ENCODE measurements at places on chromosomes 3 and 15. TPM values are rescaled to one million over a fixed set of nuclear protein-coding genes. Genes with fewer than 3 reads are reported as not detected.

ANKRD28 gene
- 25.7 TPM for total RNA-seq

PTX3 gene
- 1.5 TPM for total RNA-seq

GRCh38 chr15:86558252-86558651 lies 478.6 kb downstream of the AGBL1 start:
- no peak for DNase-seq

DNA sequence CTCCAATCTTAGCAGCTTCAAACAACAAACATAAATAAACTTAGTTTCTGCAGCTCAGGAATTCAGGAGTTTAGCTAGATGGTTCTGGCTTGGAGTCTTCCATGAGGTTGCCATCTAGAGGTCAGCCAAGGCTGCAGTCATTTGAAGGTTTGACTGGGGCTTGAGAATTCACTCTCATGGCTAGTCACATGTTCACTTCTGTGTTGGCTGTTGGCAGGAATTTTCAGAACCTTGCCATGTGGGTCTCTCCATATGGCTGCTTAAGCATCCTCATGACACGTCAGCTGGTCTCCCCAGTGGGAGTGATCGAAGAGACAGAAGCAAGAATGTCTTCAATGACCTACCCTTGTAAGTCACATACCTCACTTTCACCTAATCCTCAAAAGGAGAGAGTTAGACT lies 269.2 kb upstream of the CNTN3 start:
- DNase-seq = no peak

DNA sequence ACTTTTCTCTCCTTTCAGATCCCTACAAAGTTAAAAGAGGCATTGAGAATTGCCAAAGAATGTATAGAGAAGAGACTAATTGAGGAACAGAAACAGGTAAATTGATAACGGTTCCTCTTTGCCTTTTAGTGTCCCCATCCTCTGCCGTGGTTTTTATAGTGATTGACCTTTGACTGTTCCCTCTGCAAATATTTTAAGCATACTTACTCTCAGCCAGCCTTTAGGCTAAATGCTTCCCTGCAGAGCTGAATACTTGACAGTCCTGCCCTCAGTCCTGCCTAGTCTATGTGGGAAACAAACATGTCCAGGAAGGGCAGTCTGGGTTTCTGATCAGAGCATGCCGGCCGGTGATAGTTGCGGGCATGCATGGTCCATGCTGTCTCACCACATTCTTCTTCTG lies 24.7 kb downstream of the PDHB start:
- DNase-seq = no peak

DNA sequence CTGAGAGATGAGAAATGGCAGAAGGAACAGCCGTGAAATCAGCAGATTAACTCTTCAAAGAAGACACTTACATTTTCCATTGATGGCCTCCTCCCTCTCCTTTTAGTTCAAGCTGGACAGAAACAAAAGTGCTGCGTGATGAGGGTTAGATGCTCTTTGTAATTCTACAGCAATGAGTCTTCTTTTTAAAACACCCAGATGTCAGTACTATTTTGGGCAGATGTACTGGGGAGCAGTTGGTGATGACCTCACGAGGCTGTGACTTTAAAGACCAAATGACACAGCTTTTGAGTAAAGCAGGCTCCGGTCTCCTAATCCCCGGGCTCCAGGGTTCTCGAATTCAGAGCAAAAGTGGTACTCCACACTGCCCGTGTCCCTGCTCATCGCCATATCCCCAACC lies 198.2 kb downstream of the SLCO3A1 start:
- DNase-seq = no peak

GRCh38 chr3:141228395-141228794 lies 3.2 kb upstream of the PXYLP1 start:
- DNase-seq = no peak

- DNase-seq = peak; percentile 57
These were observed 57.7 kb downstream of the IQSEC1 start for GRCh38 chr3:13015286-13016082.

- DNase-seq = no peak
These were observed 38.1 kb upstream of the NR2C2 start for GRCh38 chr3:14909250-14909649.

DNA sequence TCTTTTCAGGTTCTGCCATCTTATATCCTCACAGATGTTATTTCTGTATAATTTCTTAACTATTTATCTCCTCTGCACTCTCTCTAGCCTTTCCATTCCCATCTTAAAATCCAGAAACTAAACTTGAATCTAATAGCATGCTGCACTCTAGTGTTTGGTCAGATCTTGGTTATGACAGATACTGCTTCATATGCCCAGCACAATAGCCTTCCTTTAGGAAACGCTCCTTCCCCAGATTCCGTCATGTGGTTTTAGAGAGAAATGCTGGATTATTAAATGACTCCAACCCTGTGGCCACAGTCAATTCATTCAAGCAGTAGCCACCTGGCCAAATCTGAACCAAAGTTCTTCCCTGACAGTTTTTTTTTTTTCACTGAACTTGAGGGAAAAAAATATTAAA lies 19.4 kb downstream of the RASGRP1 start:
- DNase-seq = no peak

- DNase-seq = no peak
These were observed 367.0 kb downstream of the TIGIT start for GRCh38 chr3:114660808-114661207.

CGNL1 gene
- total RNA-seq = 26.5 TPM

FILIP1L gene
- total RNA-seq = 13.9 TPM

- DNase-seq = peak; percentile 63
These were observed 119.7 kb upstream of the PHLDB2 start for GRCh38 chr3:111739311-111739911.

DNA sequence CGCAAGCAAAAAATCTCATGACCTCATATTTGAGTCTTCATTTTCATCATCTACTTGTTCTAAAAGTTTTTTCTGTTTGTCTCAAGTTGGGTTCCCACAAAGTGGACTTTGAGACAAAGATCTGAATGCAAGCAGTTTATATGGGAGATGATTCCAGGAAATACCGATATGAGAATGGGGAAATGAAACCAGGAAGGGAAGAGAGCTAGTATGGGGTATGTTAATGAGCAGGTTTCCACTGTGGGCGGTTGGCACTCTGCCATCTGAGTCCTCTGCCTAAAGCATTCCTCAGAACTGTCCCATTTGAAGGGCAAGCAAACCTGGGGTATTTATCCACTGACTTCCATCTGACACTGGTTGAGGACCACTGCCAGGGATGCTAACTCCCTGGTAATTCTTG lies 8.8 kb downstream of the ADPRH start:
- DNase-seq = no peak

DNA sequence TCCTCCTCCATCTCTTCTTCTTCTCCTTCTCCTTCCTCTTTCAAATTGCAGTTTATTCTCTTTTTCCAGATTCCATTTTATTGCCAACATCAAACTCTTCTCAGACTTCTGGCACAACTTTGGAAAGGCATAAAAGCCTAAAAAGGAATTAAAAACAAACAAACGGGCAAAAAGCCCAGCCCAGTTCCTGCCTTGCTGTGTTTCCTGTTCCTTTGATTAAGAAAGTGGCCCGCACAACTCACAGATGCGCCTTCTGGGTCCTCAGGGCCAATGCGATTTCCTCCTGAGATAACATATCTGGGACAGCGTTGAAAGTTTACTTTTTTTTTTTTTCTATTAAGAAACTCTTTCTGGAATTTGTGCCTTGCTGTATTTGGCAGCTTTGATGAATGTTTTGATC lies 158.7 kb upstream of the UBE3A start:
- no peak for DNase-seq

PLCL2 gene
- total RNA-seq = 12.1 TPM

DNA sequence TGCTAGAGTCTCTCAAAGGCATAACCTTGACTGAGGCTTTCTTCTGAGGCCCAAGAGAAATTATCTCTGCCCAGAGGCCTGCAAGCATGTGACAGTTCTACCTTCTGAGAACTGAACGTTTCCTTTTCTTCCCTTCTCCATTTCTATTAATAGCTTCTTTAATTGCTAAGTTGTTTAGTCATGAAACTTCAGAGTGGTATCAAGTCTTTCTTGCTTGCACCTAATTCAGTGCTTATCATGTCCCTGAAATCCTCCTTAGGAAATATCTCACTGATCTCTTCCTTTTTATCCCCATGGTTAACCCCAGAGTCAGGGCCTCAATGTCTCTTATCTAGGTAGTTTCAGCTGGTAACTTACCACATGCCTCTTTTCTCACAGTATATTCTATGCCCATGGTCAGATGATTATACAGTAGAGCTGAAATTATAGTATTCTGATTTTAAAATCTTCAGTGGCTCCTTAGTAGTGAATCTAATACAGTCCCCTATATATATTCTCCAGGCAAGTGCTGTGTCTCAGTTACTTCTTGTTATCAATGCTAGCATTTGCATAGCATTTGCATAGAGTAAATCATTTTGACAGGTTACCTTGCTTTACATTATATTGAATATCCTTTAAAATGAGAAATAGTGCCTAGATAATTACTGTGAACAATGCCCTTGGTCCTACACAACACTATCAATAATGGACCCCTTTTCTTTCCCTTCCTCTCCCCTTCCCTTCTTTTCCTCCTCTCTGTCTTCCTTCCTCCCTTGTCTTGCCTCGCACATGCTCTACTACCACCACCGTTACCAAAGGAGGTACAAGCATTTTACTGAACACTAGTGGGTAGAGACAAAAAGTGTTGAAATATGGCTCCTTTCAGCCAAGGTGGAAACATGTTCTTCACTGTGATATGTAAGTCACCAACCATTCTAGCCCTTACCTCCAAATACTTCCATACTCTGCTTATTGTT lies 33.0 kb downstream of the KBTBD8 start:
- DNase-seq = no peak

GRCh38 chr3:3172627-3173026 lies 6.9 kb downstream of the CRBN start:
- DNase-seq = no peak

DNA sequence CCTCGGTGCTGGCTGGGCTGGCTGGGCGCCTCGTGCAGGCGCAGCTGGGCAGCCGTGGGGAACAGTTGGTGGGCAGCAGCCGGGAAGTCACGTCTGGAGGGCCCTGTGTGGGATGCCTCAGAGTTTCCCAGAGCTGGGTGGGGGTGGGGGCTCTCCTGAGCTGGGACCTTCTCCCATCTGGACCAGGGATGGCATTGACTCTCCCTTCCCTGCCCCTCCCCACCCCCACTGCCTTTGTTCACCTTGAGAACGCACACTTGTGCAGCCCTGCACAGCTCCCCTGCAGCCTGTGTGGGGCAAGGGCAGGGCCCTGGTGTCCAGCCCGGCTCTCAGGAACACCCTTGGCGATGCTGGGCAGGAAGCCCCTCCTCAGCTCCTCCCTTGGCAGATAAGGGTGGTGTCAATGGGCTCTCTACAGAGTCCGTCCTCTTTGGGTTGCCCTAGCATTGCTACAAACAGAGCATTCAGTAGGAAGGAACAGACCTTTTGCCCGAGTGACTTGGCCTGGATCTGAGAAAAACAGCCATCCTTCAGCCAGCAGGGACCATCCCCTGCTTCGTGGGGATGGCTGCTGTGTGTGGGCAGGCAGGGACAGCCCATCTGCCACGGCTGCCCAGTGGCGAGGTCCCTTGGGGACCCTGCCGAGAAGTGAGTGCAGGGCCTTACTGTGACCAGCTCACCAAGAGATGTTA lies 25.5 kb upstream of the KLF13 start:
- no peak for DNase-seq

LIPC gene
- 0.69 TPM for total RNA-seq

CD276 gene
- total RNA-seq = 13.9 TPM

DNA sequence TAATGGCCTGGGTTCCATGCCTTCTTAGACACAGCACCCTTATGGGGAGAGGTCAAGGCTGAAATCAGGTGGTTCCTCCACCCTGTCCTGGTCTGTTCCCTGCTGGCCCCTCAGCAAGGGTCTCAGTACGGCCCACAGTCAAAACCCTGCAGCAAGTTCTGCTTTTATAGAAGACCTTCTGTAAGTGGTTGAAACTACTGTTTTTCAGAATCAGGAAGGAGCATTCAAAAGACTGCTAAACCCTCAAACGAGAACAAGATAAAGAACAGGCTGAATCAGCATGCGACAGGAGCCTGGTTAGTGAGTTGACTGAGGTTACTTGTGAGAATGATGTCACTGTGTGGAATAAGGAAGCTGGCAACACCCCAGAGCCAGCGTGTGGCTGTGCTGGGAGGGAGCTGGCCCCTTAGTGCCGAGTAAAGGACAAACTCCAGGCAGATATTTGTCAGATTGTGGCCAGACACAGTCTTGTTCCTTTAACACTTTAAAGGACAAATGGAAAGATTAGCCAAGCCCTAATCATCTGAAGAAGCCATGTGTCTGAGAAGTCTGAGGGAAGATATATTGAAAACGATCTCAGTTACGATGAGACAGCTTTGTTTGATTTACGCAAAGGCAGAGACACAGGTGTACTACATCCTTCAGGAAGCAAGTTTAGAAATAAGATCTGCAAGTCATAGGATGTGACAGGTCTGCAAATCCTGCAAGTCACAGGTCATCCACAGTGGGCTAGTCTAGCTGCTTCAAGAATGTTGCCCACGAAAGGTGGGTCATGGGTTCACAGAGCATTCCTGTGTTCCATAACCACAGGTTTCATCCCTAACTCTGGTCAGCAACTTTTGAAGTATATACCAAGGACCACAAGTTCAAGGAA lies 54.0 kb downstream of the B3GNT5 start:
- peak; percentile 81 for DNase-seq

DNA sequence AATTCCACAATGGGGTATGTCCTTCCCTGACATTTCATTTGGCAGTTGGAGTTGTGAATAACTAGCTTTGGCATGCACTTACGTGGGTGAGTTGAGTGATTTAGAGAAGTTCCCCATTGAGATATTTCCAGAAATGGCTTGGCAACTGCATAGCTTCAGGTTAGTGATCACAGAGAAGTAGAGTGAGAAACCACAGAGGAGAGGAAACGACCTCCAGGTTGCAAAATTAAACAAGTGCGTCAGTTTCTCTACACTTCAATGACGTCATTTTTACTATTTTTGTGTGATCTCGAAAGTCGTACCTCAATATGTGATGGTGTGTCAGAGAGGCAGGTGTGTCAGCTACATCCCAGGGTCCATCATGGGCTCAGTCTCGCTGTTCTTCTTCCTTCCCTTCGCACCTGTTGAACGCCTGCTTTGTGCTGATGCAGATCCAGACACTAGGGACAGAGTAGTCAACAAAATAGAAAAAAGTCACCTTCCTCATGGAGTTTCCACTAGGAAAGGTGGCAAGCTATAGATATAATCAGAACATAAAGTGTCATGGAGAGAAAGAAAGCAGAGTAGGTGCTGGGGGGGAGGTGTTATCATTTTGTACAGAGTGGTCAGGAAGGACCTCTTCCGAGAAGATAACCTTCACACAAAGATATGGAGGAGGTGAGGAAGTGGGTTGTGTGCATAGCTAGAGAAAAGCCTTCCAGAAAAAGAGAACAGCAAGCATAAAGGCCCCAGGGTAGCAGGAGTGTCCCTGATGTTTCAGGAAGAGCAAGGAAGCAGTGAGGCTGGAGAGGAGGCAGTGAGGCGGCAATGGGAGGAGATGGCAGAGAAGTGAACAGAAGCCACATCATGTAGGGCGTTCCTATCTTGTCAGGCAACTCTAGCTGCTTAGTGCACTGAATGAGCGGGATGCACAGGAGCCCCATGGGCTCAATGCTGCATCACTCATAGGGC lies 75.6 kb downstream of the MCTP2 start:
- no peak for DNase-seq

HRG gene
- total RNA-seq = not detected

GRCh38 chr3:41237907-41238306 lies 38.6 kb downstream of the CTNNB1 start:
- DNase-seq = no peak

GRCh38 chr3:35486295-35486694 lies 153.0 kb upstream of the ARPP21 start:
- DNase-seq = no peak

GRCh38 chr3:66666362-66666761 lies 165.5 kb upstream of the LRIG1 start:
- no peak for DNase-seq
